ENCODE measurements at places on chromosomes 3 and 15.

DNA sequence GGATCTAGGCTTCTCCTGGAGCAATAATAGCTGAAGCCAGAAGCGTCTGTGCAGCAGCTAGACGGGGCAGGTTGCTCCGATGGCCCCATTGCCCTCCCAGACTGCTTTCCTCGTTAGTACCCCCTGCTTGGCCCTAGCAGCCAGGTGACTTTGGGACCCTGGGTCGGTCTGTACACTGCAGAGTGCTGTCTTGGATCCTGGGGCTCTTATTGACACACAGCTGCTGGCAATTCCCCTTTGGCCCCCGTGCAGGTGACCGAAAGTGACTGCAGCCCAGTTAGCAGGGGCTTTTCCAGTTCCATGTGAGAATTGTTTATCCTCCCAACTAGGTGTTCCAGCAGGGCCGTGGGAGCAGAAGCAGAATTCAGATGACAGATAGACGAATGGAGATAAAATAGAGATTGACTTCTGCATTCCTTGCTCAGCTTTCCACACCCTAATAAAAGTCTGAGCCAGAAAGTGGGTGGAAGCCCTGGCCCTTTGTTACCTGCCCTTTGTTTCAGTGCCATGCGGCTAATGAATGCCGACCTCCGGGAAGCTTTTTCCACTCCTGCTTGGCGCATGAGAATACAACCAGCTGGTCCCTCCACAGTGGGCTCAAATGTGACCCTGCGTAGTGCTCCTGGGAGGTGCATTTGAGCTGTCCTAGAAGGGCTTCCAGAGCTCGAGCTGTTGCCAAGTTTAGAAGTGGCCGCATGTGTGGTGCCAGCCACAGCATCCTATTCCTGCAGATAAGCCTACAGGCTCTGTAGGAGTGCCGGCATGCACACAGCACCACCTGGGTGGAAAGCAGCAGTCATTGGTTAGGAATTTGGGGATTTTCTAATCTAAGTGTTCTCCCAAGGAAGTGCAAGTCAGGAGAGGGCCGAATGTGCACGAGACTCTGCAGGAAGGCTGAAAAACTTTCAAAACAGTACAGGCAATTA is 94.4 kb downstream of the SLCO3A1 start:
- peak; percentile 73 for DNase-seq

DNA sequence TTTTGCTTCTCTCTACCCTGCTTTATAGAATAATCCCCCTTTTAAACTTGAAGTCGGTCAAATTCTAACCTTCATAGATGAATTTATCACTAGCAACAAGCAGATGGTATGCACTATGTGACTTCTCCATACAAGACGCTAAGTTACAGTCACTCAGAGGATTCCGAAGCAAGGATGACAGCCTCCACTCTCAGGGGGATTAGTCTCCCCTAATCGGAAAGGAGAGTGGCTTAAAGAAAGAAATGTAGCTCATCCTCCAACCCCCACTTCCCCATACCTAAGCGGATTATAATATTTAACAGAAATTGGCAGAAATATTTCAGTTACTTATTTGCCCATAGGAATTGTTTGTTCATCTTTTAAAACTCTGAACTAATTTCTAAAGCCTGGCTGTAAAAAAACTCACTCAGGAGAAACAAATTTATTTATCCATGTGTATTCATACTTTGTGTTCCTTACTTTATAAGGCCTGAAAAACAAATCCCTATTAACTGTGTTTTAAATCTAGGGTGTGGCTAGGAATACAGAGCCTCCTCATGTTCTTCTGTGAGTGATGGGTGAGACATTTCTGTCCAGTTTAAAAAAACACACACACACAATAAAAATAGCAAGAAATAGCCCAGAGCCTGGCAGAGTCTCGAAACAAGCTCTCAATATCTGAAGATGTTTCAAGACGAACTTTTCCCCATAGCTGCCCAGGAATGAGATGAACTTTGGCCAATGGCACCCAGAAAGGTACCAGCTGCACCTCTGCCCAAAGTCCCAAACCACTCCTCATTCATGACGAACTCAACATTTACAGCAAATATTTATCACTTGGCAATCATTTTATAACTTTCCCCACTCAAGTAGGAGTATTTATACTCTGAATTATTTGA is 18.7 kb downstream of the SIAH2 start:
- no peak for DNase-seq

DNA sequence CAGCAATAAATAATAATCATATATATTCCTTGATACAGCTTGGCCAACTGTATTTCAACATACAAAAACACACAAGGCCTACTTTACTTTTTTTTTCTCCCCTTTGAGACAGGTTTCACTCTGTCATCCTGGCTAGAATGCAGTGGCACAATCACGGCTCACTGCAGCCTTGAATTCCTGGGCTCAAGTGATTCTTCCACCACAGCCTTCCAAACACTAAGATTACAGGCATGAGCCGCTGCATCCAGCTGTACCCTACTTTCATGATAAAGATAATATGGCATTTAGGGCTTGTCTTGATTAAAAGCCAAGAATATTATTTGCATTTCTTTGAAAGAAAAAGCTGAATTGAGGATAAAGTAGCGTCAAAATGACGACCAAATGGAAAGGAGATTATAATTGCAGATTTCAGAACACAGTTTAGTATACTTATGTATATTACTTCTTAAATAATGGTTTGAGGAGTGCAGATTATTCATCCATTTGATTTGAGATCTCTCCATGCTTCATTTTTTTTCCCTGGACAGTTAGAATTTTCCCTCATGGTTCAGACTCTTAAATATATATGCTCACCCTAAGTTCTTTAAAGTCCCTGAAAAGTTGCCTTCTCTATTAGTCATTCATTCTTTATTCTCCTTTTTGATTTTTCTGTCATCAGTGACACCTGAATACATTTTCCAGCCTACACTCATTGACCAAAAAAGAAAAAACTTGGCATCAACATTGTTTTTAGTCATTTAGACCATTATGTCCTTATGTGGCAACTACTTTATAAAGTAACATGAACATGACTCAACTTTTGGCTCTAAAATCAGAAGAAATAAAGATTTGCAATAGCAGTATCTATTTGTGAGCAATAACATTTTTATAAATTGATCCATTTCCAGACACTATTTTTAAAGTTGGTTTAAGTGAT is 48.5 kb upstream of the MLF1 start:
- peak; percentile 77 for DNase-seq

DNA sequence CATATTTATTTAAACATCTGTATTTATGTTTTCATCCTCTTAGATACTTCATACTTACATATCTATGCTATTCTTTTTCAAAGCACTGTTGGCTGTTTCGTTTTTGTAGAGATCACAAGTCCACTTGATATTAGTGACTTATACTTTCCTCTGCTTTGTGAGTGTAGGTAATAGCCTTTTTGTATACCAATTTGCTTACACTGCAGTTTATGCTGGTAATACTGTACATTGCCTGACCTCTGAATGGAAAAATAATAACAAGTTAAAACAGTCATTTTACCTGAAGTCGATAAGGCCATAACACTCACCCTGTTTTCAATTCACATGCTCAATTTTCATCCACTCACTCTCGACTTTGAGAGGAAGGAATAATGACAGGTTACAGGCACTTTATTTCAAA is 89.9 kb upstream of the NANOGP8 start:
- no peak for DNase-seq

DNA sequence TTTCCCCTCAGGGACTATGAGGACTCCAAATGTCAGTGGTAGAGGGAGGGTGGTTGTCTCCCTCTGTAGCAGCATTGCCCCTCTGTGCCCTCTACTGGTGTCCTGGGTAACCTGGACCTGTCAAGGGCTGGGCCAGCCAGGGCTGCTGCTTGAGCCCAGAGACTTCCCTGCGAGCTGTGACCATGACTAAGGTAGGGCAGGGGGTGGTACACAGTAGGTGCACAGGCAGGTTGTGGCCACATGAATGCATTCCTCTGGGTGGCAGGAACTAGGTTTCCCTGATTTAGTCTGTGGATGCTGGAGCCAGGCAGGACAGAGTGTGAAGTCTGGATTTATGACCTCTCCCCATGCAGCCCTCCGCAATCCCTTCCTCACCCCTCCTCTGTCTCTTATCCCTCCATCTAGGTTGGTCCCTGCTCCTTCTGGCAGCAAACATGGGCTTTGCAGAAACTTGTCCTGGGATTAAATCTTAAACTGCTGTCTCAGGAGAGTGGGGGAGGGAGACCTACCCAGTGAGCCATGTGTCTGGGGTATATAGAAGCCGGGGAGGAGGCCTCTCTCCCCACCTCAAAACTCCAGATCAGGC is 8.7 kb upstream of the SEMA3F start:
- no peak for DNase-seq
